ENCODE measurements at places on chromosomes 3 and 15.

- DNase-seq: no peak
These were observed 121.6 kb downstream of the TMEM108 start for GRCh38 chr3:133159498-133160475.

- DNase-seq: no peak
These were observed 16.3 kb upstream of the MB21D2 start for GRCh38 chr3:192933779-192934460.

- no peak for DNase-seq
These were observed 307.1 kb upstream of the SEMA6D start for GRCh38 chr15:47410247-47410646.

DNA sequence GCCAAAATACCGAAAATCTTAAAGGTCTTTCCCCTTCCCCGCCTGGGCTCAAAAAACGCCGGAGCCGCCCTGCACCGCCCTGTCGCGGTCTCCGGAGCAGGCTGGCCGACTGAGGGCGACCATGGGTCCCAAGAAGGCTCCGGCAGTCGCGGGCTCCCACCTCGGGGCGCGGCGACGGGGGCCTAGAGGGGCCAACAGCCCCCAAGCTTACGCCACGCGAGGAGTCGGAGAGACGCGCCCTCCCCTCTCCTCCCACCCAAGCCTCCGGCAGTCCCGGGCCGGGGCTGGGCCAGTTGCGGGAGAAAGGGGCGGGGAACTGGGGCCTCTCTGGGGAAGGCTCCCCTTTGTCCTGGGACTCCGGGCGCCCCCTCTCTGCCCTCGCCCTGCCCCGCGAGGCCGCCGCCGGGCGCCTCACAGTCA, 69.2 kb downstream of the GOLGA8B start:
- no peak for DNase-seq
